Esophagus squamous epithelium (tissue), 5 donors: ENCODE measurements at places on chromosomes 5 and 9.

- DNase-seq = no peak
These were observed 99.8 kb upstream of the SPATA31C2 start for GRCh38 chr9:88237991-88238571.

- no peak for DNase-seq
These were observed 143.4 kb downstream of the FBXL17 start for GRCh38 chr5:108238461-108238860.

- DNase-seq = no peak
These were observed 305.8 kb downstream of the PDE4D start for GRCh38 chr5:59587489-59588337.

DNA sequence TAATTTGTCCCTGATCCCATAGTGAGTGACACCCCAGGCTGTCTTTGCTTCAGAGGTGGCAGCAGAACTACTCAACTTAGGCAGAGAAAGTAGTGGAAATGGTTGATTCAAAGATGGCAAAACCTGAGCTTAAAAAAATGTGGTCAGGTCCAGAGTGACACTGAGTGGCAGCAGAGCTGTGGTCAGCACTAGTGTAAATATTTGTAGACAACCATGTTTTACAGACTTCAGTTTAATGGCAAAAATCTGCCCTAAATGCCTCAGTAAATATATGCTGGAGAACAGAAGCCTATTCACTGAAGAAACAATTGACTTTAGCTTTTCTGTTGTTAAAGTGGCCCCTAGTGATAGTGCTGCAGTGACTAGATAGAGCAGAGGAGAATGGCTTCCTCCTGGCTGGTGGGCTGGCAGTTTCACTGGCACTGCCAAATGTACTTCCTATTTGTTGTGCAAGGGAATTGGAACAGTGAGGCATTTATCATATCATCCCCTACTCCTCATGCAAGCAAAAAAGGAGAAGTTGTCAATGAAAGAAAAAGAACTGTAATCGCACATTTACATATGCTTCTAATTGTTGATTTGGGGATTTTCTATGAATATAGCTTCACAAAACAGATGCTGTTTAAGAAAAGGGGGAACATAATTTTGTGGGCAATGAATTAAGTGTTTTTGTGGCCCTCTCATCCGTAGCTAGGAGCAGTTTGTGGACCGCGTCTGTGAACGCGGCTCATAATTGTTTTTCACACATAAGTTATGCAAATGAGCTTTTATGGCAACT is 12.0 kb downstream of the PBX3 start:
- DNase-seq = no peak

GRCh38 chr5:115050866-115051265 is 118.8 kb downstream of the TRIM36 start:
- DNase-seq = no peak
